RPMI7951 (cell line): ENCODE measurements at places on chromosomes 13 and 19. TPM values are rescaled to one million over a fixed set of nuclear protein-coding genes. Genes with fewer than 3 reads are reported as not detected.
A peak's percentile ranks its signal among the peaks of the same experiment; 100 is the strongest.

- DNase-seq = no peak
Measured at GRCh38 chr13:24274452-24275021, 34.8 kb upstream of the C1QTNF9 start.

The CA11 gene
- 2.1 and 3.8 TPM in 2 replicates for total RNA-seq

- no peak for DNase-seq
Measured at GRCh38 chr19:3697671-3698385, 2.4 kb downstream of the PIP5K1C start.

DNA sequence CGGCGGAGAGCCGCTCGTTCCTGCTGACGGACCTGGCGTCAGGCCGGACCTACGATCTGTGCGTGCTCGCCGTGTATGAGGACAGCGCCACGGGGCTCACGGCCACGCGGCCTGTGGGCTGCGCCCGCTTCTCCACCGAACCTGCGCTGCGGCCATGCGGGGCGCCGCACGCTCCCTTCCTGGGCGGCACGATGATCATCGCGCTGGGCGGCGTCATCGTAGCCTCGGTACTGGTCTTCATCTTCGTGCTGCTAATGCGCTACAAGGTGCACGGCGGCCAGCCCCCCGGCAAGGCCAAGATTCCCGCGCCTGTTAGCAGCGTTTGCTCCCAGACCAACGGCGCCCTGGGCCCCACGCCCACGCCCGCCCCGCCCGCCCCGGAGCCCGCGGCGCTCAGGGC is 8.4 kb downstream of the LRFN3 start:
- no peak for DNase-seq

- peak; percentile 5 for DNase-seq
Measured at GRCh38 chr13:63948045-63948444, 2532.4 kb upstream of the PCDH20 start.

The LILRA5 gene
- not detected in 2 replicates for total RNA-seq

DNA sequence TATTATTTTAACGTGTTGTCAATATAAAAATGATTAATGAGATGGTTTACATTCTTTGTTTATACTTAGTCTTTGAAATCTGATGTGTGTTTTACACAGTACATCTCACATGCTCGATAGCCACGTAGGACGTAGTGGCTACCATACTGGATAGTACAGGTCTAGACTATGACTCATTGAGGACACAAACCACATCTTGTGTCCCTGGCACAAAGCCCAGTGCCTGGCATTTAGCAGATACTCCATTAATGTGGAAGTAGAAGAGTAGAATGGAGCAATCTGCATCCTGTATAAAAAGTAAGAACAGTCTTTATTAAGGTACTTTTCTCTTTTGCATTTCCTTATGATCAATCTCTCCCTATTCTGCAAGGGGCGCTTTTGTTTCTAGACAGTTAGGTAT is 49.0 kb upstream of the FRY start:
- DNase-seq = peak; percentile 96

The EDDM13 gene
- total RNA-seq = not detected in 2 replicates

DNA sequence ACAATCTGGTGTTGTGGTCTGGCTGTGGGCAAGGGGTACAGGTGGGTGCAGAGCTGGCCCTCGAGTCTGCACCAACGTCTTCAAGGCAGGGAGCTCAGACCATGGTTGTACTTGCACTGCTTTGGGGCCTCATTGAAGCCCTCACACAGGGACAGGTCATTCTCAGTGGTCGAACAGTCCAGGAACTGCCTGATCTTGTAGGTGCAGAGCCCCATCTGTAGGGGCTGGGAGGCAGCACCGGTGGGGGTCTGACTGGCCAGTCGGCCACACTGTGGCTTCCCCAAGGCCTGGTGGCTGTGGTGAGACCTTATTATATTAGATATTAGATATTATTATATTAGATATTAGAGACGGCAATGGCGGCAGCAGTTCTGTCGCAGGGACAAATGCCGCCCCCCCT is 14.0 kb downstream of the S1PR2 start:
- no peak for DNase-seq

The CALR3 gene
- not detected in 2 replicates for total RNA-seq

The ZNF443 gene
- total RNA-seq = 4.8 and 5.8 TPM in 2 replicates

DNA sequence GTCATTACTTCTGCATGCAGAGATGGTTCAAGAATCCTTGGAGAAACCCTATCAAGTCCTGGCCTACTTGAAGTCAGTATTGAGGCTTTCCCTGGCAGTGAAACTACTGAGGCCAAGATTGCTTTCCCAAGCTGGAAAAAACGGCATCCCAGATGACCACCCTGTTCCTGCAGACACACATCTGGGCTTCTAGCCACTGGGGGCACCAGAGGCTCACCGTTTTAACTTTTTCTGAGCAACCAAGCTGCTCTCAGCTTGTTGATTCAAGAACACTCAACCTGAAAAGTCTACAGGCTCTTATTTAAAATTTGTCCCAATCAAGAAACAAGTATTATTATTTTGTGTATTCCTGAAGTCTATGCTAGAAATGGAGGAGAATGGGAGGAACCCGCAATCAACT is 66.6 kb downstream of the SPRYD7 start:
- DNase-seq = peak; percentile 37

The DIAPH3 gene
- 20.2 and 25.1 TPM in 2 replicates for total RNA-seq

DNA sequence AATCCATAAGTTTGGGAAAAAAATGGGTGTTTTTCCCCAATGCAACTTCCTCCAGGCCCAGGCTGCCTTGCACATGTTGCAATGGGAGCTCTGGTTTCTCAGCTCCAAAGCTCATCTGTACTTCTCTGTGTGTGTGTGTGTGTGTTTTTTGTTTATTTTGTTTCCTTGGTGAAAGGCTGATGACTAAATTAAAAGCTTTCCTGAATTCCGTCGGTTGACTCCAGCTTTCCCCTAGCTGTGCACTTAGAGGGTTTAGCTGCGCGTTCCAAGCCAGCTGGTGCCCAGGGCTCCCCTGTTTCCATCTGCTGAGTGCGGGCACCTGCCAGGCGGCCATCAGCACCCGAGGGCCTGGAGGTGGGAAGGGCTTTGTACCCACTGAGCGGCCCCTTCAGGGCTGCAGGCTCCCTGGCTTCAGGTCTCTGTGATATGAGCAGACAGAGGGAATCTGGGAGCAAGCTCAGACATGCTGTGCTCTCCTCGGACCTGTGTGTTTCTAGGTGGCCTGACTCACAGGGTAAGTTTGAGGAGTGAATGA is 129.1 kb upstream of the SOX1 start:
- DNase-seq = no peak

The CD33 gene
- 2.1 and 2.4 TPM in 2 replicates for total RNA-seq

GRCh38 chr19:35214766-35215422 is 13.6 kb downstream of the FAM187B start:
- DNase-seq = no peak

The SCN1B gene
- total RNA-seq = 4.9 and 8.4 TPM in 2 replicates

The FCGBP gene
- total RNA-seq = under 0.01 TPM in 1 of 2 replicates, not detected in the other

The ZIK1 gene
- 9.9 and 11.6 TPM in 2 replicates for total RNA-seq

DNA sequence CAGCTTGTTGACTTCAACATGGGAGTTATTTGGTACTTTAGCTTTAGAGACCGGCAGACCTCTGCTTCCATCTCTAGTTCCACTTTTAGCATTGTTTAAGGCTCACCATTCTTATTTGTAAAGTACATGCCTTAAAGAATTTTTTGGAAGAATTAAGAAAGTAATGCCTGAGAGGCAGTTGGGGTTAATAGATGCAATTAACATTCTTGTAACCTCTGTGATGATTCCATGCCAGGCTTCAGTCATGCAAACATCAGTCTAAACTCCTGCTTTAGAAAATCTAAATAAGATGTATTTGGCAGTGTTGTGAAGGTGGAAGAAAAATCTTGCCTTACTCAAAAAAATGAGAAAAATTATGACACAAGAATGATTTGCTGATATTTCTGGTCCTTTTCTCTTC is 79.9 kb upstream of the UBAC2 start:
- DNase-seq = no peak

DNA sequence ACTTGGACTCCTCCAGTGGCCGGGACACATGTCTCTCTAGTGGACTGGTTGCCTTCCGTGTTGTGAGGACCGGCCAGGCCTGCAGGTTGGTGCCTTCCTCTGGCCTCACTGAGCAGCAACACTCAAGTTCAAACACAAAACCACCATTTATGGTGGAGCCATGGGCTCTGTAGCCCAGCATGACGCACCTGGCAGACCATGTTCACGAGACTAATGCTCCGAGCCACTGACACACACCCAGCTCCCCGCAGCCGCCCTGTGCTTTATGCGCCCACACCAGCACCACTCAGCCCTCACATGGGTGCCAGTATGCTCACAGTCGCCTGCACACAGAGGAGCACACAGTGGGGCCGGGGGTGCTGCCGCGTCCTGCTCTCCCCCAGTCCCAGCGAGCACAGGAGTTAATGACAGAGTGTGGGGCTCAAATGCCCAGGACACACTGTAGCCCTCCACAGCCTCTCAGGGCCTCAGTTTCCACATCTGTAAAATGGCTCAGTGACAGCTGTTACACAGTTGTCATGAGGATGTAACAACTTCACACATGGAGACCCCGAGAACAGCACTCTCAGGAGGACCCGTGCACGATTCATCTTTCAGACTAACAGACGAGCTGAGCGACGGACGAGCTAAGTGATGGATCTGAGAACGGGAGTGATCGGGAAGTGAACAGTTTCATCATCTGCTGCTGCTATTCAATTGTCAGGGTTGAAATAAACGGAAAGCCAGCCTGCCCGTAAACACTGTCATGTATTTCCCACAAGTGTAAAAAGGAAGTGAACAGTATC is 7.8 kb downstream of the GAS6 start:
- DNase-seq = no peak

DNA sequence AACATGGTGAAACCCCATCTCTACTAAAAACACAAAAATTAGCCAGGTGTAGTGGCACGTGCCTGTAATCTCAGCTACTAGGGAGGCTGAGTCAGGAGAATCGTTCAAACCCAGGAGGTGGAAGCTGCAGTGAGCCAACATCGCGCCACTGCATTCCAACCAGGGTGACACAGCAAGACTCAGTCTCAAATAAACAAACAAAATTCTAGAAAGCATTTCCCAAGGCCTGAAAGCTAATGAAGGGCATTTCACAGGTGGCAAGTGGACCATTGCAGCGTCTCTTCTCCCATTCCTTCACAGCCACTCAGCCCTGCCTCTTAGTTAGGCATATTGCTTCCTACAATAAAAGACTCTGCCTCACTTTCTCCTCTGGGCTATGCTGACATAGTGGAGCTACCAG is 13.5 kb upstream of the RXFP2 start:
- DNase-seq = peak; percentile 33

DNA sequence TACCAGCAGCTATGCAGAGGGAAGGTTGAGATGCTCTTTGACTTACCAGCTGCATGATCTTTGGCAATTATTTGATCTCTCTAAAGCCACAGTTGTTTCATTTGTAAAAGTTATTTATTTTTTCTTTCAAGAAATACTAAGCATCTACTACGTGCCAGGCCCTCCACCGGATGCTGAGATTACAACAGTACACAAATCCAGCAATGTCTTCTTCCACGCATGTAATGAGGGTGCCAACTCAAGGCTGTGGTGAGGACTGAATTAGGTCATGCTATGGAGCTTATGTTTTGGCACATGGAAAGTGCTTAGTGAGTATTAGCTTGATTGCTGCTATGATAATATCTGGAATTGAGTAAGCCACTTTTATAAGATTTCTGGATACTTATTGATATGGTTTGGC is 358.2 kb downstream of the IRS2 start:
- no peak for DNase-seq

- no peak for DNase-seq
Measured at GRCh38 chr19:29117926-29118325, 95.0 kb downstream of the UQCRFS1 start.

GRCh38 chr19:44894052-44894400 is 3.0 kb downstream of the TOMM40 start:
- no peak for DNase-seq

- no peak for DNase-seq
Measured at GRCh38 chr19:7718668-7719067, 13.2 kb downstream of the CLEC4G start.

GRCh38 chr19:18289471-18290301 is 8.3 kb upstream of the JUND start:
- DNase-seq = no peak

The ITGBL1 gene
- 57.1 and 69.0 TPM in 2 replicates for total RNA-seq

DNA sequence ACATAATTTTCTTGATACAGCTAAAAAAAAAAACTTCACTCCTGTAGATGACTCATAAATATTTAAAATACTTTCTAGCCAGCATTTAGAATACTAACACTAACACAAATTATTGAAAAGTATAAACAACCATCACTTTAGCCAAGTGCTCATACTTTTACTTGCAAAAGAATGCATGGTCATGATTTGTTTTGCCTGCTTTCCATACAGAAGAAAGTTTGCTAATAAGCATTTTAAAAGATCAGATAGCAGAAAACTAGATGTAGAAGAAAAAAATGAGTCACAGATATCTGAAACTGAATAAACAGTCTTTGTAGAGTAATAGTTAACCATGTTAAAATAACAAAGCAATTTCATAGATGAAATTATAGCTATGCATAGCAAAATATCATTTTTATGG is 2280.4 kb upstream of the PCDH20 start:
- no peak for DNase-seq

The RASGRP4 gene
- not detected in 2 replicates for total RNA-seq

The MADCAM1 gene
- 0.12 TPM in 1 of 2 replicates, not detected in the other for total RNA-seq

DNA sequence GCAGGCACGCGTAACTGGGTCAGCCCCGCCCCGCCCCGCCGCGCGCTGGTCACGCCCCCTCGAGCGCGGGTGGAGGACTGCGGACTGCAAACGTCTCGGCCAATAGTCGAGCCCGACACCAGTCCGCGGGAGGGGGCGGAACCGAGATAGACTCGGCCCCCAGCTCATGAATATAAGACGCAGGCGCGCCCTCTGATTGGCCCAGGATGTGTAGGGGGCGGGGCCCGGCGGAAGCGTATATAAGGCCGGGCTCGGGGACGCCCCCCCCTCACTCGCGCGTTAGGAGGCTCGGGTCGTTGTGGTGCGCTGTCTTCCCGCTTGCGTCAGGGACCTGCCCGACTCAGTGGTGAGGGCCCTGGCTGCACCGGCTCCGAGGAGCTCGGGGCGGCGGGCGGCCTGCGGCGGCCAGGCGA is at the start of gene CIRBP:
Gene CIRBP (plus strand): TSS at position 268 of the 413 bp plus-strand sequence. CDS start 1,602 bp downstream, outside the sequence.
- DNase-seq = peak; percentile 98

DNA sequence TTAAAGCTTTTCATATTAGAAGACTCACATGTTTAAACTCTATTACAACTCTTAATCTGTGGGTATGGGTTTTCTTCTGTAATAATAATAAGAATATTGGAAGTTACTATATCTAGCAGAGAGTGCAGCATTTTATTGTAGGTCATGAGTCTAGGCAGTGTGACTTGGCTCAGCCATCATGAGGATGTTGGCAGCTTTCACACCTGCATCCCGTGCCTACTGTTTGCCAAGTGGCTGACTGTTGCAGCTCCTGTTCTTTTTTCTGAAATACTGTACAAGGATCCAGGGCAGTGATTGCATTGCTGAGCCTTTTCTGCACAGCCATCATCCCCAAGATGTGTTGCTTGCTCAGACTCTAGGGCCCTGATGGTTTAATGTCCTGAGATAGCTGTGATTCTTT is 47.4 kb downstream of the MTUS2 start:
- DNase-seq = no peak

The CFD gene
- 0.29 and 0.60 TPM in 2 replicates for total RNA-seq

GRCh38 chr13:112842343-112842856 is 126.6 kb upstream of the MCF2L start:
- DNase-seq = no peak

DNA sequence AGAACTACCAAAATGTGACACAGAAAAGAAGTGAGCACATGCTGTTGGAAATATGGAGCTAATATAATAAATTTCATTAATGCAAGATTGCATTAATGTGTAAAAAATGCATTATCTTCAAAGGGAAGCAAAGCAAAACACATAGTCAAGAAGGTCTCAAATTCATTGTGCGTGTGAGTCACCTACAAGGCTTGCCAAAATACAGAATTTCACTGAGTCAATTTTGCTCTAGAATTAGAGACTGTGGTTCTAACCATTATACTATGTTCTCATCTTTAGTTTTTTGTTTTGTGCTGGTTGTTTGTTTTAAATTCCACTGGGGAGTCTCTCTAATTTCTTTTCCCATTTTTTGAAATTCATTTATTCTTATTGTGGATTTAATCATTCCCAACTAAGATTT is 149.8 kb upstream of the SLITRK1 start:
- DNase-seq = no peak
